ENCODE measurements at places on chromosomes 5 and 9.
A peak's percentile ranks its signal among the peaks of the same experiment; 100 is the strongest.

GRCh38 chr9:70506159-70506558 lies 91.7 kb upstream of the KLF9 start:
- DNase-seq = peak; percentile 62

DNA sequence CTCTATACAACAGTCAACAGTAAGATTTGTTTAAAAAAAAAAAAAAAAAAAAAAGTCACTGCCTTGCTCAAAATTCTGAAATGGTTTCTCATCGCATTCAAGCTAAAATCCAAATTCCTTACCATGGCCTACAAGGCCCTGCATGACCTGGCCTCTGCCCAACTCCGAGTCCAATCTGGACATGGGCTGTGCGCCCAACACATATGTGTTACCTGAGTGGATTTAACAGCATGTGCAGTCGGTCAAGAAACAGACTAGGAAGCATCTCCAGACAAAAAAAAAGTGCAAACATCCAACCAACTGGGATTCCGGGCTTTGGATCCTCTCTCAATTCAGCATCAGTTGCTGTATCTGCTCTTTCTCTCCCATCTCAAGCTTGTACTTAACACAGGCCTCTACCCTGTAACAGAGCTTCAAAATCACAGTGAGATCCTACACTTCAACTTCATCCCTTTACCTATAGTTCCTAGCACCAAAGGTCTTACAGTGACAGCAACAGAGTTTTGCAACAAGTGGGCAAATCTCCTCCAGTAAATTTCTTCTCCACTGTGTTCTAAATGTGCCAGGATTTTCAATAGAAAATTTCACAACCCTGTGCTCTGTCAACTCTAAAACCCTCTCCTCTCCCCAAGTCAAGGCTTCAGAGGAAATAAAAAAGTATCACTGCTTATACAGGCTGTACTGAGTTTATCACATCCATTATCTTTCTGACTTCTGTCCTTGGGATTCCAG lies 19.6 kb downstream of the ZNF608 start:
- DNase-seq = no peak

GRCh38 chr5:167903659-167904058 lies 387.8 kb upstream of the WWC1 start:
- peak; percentile 76 for DNase-seq

DNA sequence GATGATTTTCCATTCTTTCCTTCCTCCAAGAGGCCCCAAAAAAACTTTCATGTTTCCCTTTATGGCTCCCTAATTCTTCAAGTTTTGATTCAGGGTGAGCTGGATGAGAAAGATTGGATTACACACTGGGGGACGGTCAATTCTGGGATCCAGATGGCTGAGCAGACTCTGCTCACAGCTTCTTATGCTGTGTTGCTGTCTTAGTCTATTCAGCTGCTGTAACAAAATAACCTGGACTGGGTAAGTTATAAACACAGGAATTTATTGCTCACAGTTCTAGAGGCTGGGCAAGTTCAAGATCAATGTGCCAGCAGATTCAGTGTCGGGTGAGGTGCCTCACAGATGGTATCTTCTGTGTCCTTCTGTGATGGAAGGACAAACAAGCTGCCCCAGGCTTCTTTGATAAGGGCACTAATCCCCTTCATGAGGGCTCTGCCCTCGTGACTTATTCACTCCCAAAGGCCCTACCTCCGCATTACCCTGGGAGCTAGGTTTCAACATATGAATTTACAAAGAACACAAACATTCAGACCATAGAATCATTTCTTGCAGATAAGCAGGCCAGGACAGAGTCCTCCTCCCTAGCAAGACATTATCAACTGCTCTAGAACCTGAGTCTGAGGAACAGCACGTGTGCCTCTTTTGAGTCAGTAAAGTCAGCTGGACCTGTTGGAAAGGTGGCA lies 23.1 kb upstream of the SMAD5 start:
- no peak for DNase-seq

DNA sequence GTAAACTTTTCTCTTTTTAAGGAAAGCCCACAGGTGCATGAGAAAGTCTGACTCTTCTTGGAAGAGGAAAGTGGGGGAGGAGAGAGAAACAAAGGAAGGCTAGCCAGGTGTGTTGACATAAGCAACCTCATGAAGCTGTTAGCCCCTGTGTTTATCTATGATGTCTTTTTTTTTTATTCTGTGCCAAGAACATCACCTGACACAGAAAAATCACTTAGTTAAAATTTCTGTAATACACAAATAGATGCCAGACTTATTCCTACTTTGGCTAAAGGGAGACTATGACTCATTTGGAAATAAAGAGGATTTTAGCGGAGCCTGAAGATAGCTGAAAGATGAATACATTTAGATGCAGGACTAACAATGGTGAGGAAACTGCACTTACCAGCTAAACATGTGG lies 58.3 kb downstream of the BAAT start:
- DNase-seq = no peak

DNA sequence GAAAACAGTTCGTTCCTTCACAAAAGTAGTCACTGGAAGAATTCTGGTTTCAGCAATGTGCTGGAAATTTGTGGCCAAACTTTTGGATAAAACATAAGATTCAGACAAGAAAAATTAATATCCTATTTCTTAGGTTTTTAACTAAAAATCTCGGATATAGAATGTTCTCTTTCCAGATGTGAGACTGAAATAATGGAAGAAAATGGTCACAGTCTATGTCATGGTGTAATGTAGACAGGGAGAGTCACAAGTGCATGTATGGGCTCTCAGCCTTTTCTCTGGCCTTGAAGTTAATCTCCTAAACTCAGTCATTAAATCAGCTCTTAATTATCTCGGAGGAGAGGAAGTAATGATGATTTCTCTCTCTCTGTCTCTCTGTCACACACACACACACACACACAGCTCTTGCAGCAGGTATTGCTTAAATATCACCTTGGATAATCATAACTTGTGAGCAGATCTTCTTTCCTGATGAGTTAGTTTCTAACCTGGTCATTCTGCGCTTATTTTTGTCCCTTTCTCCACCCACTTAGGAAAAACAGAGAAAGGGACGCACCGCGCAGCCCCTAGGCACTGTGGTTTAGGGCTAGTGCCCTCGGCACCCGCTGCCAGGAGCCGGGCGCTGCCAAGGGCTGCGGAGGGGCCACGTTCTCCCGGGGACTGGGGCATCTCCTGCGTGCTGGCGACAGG lies 672 bp upstream of the ITGA2 start:
- DNase-seq = no peak

DNA sequence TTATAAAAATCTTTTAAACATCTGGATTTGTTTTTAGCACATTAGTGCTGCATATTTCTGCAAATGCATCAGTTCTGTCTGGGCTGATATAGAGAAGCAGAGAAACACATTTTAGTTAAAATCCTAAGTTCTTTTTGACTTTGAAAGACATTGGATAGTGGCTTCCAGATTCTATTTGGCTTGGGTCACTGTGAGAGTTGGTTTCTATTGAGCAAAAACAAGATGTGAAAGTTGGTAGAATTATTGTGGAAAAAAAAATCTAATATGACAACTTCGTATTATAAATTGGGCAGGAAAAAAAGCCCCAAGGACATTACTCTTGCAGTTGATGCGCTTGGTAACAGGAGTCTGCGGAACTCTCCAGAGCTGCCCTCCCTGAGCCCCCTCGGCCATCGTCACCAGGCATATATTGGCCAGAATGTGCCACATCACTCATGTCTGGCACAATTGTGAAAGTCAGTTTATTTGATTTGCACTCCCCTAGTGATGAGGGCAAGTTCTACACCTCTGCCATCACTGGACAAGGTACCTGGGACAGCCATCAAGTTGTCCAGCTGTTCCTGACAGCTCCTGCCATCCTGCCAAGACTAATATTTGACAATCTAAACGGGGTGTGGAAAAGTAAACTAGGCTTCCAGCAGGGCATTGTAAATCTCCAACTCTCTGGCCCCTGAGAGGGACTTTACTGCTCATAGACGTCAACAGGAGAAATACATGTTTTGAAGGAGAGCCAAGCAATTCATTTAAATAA lies 334.5 kb downstream of the TENT4A start:
- DNase-seq = no peak

- no peak for DNase-seq
These were observed 219.2 kb downstream of the DCP2 start for GRCh38 chr5:113195771-113196170.
